ENCODE measurements at places on chromosomes 5 and 9.

GRCh38 chr5:124043456-124043855 lies 531.5 kb downstream of the CSNK1G3 start:
- no peak for DNase-seq

DNA sequence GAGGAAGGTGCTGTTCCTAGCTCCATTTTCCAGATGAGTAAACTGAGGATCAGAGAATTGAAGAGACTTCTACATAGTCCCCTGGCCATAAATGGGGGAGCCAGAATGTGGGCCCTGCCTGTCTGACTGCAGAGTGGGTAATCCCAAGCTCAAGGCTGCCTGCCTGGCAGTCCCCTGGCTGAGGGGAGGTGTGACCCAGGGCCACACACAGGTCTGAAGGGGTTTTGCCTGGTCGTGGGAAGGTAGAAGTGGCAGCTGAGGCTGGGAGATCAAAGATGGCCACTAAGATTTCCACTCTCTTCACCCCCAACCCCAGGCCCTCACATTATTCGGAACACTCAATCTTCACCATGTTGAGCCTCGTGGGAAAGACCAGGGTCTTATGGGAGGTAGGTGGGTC lies 176.3 kb downstream of the MACROH2A1 start:
- DNase-seq: no peak

DNA sequence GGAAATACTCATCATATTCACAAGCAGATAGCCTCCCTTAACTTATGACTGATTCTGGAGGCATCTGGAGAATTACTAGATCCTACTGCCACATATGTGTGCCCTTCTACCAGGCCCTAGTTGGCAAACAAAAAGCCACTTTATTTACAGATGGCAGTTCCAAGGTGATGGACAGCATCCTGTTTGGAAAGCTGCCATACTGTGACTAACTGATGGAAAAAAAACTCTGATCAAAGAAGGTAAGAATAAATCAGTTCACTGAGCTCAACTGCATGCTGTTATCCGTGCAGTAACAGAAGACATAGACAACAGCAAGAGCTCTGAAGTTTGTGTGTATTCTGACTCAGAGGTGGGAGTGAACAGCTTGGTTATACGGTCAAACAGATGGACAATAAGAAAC lies 279.8 kb upstream of the POU5F2 start:
- no peak for DNase-seq

- no peak for DNase-seq
These were observed 137.3 kb downstream of the SEC61B start for GRCh38 chr9:99359336-99359735.

- no peak for DNase-seq
These were observed 50.8 kb downstream of the RBM27 start for GRCh38 chr5:146254223-146254622.
